ENCODE measurements at places on chromosomes 3 and 15.

GRCh38 chr3:37181756-37182155 is 7.4 kb upstream of the LRRFIP2 start:
- no peak for DNase-seq

DNA sequence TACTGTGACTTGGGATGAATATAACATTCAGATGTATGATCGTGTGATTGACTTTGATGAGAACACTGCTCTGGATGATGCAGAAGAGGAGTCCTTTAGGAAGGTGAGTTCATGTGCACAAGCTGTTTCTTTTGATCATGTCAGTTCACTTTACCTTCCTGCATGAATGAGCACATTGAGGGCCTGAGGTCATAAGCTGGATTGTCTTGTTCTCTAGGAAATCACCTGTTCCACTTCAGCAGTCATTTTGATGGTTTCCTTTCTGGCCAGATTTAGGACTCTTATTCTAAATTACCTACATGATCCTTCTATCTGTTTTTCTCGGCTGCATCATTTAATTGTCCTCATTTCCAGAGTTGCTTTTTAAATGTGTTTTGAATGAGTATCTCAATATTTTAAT is 4.1 kb downstream of the RCN2 start:
- no peak for DNase-seq

- no peak for DNase-seq
Measured at GRCh38 chr3:167863811-167864551, 128.5 kb downstream of the SERPINI1 start.

DNA sequence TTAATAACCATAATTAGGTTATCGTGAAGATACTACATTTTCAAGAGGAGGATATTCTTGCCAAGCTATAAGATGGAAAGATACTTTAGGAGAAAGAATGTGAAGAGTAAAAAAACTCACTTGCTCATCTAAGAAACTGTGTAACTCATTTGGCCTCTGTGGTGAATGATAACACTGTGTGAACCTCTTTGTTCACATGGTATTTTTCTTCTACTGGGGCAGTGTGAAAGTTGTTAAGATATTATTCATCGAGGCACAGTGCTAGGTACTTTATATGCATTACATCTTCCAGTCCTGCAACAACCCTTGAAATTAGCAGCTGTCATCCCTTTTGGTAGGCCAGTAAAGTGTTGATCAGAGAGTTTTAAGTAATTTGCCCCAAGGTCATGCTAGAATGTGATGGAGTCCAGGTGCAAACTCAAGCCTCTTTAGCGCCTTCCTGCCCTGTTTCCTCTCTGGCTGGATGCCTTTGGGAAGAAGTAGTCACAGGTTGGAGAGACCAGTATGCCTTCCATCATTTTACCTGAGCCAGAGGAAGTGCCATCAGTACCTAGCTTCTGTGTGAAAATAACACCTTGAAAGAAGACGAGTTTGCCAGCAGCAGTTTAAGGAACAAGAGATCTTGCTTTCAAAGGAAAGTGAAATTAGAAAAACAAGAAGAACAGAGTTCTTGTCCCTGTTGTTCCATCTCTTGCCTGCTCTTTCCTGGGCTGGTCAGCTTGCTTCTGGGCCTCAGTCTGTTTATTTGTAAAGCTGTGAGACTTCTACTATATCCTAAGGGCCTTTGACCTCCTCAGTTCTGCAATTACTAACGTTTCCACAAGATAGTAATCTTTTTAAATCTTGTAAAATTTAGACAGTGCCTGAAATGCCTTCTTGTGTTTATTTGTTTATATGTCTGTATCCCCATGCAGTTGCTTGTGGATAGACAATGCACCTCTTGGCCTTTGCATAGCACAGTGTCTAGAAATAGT is 179.3 kb downstream of the FNDC3B start:
- no peak for DNase-seq

- no peak for DNase-seq
Measured at GRCh38 chr15:51771773-51772172, 20.4 kb downstream of the TMOD2 start.

DNA sequence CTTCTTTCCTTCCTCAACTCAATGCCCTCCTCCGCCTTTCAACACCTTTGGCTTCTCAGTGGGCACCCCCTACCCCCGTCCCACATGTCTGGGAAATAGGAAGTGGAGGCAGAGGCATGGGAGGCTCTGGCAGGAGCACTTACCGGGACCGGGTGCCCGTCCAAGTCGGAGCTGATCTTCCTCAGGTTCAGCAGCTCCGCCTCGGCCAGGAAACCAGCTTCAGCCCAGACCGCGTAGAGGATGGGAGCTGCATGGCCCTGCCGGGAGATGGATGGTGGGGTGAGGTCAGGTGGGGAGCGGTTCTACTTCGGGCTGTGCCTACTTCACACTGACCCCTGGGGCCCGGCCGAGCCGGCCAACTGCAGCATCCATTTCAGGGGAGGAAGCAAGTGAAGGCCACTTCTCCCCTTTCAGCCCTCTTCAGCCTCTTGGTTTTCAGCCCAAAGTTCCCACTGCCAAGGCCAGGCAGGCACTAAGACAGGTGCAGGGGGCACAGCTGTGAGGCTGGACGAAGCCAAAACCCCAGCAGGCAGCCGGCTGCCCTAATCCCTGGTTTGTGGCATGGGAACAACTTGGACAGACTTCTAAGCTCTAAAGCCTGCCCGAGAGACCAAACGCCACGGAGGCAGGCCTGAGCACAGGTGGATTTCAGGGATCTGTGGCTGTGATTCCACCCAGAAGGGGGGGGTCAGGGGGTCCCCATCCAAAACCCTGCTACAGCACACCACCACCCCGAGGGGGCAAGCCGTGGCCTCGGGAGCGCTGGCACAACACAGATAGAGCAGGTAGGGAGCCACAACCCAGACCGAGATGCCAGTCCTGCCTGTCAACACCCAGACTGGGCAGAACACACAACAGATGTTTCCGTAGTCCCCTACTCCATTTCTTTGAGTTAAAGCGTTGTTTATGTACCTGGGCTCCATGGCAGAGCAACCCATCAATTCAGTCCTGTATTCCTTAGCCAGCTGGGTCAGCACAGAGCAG is 14.5 kb downstream of the TKT start:
- no peak for DNase-seq

DNA sequence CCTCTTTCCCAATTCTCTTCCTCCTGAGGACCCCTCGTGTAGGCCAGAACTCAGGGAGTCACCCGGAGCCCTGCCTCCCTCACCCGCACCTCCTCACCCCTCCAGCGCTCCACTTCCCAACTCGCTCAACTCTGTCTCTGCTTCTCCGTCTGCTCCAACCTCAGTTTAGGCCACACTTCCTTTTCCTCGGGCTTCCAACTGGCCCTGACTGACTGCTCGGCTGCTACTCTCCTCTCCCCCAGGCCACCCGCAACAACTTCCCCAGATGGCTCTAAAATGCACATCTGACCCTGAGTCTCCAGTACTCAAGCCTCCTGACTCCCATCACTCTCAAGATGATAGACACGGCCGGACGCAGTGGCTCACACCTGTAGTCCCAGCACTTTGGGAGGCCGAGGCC is 23.6 kb downstream of the TMEM44 start:
- DNase-seq, result no peak

DNA sequence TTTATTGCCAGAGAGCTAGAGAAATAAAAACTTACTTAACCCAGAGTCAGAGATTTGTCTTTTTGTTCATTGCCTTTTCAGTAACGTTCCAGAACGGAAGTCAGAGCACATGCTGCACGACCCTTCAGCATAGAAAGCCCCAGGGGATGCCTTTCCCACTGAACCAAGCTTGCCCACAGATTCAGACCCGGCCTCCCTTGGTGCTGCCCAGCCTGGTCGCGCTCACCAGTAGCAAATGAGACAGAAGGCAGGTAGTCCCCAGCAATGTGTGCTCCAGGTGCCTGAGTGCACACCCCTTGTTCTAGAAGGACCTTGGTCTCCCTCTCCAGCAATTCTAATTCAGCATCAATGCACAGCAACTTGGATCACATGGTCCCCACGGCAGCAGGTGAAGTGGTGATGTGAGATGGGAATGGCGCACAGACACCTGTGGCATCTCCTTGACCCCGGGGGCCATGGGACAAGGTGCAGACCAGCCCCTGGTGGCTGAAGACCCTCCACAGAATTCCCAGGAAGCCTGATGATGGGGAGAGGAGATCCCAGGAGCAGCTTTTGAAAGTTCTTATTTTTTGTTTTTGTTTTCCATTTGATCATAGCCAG is 91.8 kb upstream of the IQSEC1 start:
- DNase-seq, result no peak

DNA sequence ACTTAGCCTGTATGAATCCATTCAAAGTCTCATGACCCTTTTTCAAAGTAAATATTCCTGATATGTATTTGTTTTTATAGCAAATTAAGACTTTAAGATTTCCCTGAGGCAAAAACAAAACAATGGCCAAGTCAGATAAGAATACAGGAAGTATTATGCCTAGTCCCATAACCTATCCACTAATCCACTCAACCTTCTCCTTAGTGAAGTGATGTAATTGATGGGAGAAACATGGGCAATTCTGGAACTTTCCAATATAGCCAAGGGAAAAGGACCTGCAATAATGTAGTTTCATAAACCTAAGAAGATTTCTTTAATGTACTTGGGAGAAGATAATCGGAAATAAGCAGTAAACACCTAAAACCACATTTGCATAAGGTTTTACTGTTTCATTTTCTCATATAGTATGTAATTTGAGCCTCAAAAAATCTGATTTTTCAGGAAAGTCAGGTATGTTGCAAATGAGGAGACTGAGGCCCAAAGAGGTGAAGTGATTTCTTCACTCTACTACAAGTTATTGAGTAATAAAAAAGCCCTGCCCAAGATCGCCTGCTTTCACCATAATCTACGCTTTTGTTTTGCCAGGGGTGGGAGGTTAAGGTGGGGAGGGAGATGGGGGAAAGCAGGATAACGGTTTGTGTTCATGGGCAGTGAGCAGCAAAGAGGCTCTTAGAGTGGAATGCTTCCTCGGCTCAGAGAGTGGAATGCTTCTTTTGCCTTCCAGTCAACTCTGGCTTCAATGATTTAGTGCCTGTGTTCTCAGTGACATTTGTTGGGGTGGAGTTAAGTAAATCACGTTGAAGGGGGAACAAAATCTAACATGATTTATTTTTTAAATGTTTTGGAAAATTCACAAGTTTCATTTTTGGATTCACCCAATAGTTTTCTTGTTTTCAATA is 95.0 kb upstream of the FNDC3B start:
- no peak for DNase-seq

GRCh38 chr15:51046799-51047449 is 47.8 kb downstream of the TNFAIP8L3 start:
- DNase-seq, result no peak

DNA sequence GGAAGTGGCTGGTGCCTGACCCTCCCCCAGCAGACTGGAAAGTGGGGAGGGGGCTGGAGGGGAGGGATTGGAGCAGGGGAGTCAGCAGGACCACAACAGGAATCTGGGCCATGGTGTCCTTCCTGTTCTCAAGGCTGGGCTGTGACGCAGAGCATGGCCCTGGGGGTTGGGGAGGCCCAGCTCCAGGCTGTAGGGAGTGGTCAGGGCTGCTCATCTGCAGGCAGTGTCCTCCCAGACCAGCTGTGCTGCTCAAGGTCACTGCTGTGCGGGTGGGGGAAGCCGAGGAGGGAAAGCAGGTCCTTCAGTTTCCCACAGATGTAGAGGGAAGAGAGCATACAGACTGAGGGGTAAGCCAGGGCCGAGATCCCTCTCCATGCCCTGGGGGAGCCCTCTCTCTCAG is 40.7 kb downstream of the CYP11A1 start:
- DNase-seq, result no peak

- no peak for DNase-seq
Measured at GRCh38 chr15:60966316-60966715, 262.8 kb downstream of the RORA start.

DNA sequence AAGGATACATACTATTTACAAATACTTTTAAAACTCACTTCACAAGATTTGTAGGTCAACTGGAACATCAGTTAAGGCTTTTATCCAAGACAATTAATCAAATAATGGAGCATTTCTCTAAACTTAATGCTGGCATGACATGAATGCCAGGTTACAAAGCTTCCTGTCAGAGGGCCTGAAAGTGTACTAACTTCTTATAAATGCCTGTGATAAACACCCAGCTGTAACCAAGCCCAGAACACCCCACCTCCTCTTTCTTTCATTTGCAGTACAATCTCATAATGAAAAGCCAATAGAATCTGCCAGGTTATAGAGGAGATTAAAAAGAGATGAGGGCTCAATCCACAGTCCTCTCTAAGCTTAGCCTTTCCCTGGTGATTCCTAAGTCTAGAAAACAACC is 214.4 kb downstream of the OSBPL10 start:
- DNase-seq, result no peak

- DNase-seq, result no peak
Measured at GRCh38 chr3:42710323-42711021, 7.9 kb upstream of the HHATL start.

DNA sequence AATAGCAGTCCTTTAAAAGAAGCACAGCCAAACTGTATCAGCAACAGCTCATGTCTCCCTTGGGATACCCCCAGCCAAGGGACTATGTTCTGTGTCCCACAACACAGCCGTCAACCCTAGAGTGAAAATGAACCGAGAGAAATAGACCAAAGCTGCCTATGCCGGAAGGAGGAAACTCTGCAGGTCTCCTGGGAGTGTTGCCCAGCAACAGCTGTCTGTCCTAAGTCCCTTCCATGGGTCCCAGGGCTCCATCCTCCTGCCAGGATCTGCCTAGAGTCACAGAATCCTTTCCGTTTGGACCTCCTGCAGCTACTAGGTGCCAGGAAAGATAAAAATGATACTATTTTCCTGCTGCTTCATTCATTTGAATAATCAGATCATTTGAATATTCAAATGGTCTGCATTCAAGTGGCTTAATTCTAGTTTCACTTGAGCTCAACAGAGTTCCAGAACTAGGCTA is 53.1 kb downstream of the TRANK1 start:
- DNase-seq, result no peak

DNA sequence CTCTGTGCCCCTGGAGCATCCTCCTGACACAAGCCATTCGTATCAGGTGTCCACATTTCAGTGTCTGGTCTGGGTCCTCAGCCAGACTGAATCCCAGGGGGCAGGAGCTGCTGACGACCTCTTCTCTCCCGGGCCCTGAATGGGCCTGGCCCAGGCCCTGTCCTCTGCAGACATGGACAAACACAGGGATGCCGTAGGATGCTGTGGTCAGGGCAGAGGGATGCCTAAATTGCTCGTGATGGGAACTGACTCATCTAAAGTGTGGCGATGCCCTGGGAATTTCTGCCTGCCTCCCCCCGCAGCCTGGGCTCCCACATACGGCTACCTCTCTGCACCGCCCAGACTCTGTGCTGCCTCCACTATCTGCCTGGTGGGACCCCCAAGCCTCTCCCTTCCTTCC is 58.5 kb upstream of the CTSH start:
- DNase-seq, result no peak

DNA sequence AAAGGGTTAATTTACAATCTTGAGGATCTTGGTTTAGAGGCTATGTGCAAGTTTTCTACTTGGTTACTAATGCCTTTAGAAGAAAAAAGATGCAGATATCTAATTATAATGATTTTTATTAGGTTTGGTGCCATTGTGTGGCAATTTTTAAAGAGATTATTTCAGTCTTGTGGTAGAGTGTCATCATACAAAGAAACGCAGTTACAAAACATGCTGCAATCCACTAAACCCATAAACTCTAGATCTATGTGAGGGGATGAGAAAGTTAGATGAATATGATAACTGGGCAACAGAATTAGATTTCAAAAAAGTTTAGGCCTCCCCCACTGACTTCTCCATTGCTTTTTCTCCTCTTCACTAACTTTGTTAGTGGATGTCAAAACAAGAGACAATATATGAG is 106.0 kb downstream of the ARPP21 start:
- no peak for DNase-seq
